ENCODE measurements at places on chromosomes 7 and 10.

DNA sequence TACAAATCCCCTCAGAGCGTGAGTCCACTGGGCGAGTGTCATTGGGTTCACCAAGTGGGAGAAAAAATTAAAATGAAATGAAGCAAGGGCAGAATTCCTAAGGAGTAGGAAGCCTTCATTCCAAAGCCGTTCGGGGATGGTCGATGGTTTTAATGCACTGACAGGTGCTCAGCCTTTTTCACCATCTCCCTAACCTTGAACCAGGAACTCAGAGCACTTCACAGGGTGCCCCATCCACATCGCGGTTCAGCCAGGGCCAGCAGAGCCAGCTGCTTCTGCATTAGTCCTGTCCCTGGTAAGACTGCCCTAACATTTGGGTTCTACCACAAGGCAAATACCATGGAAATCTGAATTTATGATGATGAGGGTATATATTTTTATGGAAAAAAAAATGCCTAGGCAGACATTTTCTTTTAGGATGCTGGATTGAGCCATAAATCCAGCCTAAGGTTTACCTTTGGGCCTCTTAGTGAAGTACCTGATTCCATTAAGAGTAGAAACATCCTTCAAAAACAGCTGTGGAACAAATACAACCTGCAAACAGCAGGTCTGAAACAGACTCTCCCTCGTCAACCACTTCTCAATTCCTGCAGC is 203.5 kb upstream of the RNF32 start:
- no peak for DNase-seq

GRCh38 chr7:10106609-10107008 is 867.1 kb upstream of the PHF14 start:
- no peak for DNase-seq

GRCh38 chr10:78028438-78029268 is 662 bp downstream of the POLR3A start:
- DNase-seq = no peak

DNA sequence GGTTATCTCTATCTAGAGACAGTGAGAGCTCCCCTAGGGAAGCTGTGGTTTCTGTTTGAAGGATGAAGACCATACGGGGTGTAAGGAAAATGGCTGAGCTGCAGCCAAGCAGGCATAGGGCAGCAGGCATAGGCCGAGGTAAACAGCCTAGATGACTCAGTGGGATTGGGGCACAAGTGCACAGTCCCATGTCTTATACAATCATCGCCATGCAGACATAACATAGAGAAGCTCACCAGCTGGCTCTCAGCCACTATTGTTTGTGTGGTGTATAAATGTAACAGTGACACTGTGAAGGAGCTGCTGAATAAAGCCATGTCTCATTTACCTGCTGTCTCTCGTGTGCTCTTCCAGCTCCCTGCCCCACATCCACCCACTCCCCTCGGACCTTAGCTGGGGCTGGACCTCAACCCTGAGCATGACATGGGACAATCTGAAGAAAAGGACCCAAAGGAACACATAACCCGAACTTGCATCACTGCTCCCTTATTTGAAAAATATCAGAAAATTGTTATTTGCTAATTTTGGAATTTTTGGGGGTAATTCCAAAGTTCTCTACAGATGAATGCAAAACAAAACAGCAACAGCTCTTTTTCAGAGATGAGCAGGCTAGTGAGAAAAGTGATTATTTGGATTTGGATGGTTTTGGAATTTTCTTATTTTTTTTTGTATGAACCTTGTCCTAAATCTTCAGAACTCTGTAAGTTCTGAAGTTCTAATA is 582.7 kb downstream of the REEP3 start:
- no peak for DNase-seq

DNA sequence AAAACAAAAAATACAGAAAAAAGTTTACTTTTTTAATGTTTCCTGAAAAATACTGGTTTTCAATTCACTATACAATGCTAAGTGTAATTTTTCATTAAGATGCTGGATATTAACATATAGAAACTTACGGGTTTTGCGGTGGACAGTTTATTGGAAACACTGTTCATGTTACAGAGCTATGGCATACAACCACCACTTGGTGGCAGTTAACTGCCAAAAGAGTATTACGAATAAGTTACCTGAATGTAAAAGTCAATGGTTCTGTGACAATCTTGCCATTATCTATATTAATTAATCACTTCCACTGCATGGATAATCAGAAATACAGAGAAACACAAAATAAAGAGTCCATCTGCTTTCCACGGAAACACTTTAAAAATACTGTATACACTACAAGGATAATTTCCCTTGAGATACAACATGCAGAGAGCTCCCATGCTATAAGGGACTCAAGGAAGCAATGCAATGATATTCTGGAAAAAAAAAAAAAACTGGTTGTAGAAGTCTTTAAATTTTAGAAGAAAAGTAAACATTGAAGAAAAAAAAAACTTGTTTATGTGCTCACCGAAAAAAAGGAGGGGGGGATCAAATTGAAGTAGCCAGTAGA is 97.0 kb downstream of the TPK1 start:
- no peak for DNase-seq

- DNase-seq = no peak
Measured at GRCh38 chr10:27995311-27995710, 3.6 kb downstream of the ODAD2 start.

- DNase-seq = no peak
Measured at GRCh38 chr10:71248210-71248609, 35.8 kb downstream of the UNC5B start.

DNA sequence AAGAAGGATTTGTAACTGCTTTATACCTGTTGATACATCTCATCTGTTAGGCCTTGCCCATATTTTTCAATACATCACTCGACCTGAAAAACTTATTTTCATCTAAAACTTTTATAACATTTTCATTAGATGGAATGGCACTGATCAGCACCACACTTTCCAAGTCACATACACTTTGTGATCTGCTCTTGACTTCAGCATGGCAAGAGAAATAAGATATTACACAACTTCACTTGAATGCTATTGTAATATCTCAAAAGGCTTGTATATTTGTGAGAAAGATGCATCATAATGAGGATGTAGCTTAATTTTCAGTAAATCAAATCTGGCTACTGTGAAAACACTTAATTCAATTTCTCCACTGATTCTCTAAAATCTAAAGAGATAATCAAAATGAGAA is 126.2 kb downstream of the MICU1 start:
- DNase-seq = no peak

- DNase-seq = no peak
Measured at GRCh38 chr7:108838198-108838597, 268.5 kb downstream of the DNAJB9 start.

- DNase-seq = no peak
Measured at GRCh38 chr7:815284-816216, 16.7 kb upstream of the SUN1 start.

DNA sequence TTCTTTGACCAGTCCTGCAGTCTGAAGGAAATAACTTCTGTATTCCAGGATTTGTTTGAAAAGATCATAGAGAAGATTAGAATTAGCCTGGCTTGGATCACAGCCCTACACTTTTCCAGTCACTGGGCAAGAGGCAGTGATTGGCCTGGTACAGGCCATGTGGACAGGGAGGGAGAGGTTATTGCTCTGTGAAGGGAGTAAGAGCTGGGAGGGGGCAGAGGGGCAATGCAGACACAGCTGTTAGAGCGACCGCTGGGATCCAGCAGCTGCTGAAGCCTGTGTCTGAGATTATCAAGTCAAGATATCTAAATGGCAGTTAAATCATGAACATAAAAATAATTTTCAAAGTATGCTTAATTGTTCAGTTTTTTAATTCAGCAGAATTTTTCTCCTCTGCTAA is 257.3 kb downstream of the SDK1 start:
- no peak for DNase-seq

GRCh38 chr10:98436704-98437103 is 10.0 kb downstream of the HPS1 start:
- DNase-seq = no peak

GRCh38 chr10:126459878-126460481 is 71.7 kb upstream of the ADAM12 start:
- DNase-seq = peak; percentile 70
